Fibroblast of skin of right biceps (primary cell): ENCODE measurements at places on chromosomes 6 and 20.

- peak; percentile 4 for DNase-seq
These were observed 248.4 kb upstream of the HSF2 start for GRCh38 chr6:122151066-122151465.

DNA sequence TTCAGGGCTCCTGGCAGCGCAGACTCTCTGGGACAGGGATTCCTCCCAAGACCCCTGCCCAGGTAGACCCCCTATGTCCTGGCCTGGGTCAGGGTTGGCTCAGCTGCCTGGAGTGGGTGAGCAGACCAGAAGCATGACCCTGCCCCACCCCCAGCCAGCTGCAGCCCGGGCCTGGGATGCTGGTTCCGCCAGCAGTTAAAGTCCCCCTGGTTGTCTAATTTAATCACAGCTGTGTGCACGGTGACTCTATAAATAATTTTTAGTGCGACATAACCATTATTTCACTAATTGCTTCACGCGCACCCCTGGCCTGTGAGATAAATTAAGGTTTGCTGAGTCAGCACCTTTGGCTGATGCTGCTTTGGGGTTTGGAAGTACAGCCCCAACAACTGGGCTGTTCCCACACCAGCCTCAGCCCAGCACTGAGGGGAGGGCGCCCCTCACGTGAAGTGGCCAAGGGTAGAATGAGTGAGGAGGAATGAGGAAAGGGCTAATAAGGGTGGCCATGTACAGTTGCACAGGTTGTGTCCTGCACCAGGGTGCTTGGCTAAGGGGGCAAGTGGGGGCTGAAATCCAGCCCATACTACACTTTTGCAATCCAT is 26.1 kb upstream of the CDH22 start:
- DNase-seq: no peak

DNA sequence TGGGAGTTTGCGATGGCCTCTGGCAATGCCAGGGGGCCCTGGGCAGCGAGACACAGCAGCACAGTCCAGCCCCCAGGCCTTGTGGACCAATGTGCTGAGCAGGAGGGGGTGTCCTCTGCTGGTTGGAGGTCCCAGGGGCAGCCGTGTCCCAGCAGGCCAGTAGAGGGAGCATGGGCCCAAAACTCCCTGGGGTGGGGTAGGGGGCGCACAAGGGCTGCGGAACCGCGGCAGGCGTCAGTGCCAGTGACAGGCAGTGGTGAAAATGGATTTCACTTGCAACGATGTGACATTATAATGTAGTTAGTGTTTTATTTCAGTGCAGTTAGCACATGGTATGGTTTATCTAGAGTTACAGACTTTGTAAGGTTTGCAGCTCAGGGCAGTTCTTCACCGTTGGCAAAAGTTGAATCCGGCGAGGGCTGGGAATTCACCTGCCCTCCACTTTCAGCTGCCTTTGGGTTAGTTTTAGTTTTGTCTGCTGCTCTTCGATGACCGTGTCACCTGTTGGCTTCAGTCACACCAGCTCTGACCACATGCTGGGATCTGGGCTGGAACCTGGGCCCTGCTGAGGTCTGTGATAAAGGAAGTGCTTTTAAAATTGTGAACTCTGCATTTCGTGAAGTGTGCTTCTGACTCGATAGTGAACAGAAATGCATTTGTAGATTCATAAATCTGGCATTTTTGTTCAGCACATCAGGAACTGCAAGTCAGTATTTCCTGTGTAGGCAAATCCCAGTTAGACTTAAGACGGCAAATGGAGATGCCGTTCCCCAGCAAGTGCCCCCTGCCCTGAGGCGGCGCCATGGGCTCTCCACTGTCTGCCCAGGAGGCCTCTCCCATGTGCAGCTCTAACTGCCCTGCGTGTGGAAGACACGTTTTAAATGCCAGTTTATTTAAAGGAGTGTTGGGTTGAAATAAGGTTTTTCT is 46.8 kb downstream of the PYGB start:
- peak; percentile 64 for DNase-seq

- no peak for DNase-seq
These were observed 154.4 kb upstream of the PREP start for GRCh38 chr6:105557291-105557690.

- DNase-seq: no peak
These were observed 66.5 kb downstream of the DLGAP4 start for GRCh38 chr20:36372666-36373065.

DNA sequence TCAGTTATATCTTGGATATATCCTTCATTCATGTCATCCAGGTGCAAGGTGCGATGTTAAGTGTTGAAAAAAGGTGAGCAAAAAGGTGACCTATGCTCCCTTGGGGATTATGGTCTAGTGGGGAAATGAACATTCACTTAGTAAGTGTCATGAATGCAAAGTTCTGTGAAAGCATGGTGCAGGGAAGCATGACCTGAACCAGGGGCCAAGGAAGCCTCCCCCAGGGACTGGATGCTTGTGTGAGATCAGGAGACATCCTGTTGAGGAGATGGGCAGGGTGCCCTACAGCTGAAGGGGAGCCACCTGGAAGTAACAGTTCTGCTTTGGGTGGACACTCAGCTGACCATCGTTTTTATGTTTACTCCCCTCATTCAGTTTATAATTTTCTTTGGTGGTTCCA is 179.5 kb downstream of the SYNDIG1 start:
- DNase-seq: no peak

- DNase-seq: peak; percentile 22
These were observed 785 bp upstream of the THBD start for GRCh38 chr20:23050076-23050838.

DNA sequence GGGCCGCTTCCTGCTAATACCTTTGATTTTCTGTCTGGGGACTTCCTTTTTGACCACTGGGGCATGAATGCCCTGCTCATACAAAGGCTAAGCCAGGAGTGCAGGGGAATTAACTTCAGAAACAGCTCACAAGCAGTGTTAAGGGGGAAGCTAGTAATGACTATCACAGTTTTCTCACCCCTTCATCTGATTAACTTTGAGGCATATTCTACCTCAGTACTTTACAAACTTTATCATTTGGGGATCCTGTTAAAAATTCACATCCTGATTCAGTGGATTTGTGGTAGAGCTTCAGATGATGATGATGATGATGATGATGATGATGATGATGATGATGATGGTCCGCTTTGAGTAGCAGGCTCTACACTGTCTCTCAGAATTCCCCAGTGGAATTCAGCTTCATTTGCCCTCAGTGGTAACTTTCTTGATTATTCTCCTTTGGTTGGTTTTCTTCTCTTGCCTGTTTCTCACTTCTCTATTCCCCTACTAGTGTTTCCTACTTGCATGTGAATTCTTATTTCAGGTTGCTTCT is 78.4 kb upstream of the TMEM170B start:
- DNase-seq: no peak

DNA sequence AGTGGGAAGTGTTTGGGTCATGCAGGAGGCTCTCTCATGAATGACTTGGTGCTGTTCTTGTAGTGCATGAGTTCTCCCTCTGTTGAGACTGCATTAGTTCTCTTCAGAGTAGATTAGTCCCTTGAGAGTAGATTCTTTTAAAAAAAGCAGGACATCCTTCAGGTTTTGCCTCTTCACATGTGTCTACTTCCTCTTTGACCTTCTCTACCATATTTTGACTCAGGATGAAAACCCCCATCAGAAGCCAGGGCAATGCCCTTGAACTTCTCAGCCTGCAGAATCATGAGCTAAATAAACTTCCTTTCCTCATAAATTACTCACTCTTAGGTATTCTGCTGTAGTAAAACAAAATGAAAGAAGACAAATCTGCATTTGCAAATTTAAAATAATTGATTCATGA is 170.3 kb downstream of the CD109 start:
- no peak for DNase-seq

- peak; percentile 27 for DNase-seq
These were observed 103.5 kb downstream of the CD24 start for GRCh38 chr6:106870824-106871717.

DNA sequence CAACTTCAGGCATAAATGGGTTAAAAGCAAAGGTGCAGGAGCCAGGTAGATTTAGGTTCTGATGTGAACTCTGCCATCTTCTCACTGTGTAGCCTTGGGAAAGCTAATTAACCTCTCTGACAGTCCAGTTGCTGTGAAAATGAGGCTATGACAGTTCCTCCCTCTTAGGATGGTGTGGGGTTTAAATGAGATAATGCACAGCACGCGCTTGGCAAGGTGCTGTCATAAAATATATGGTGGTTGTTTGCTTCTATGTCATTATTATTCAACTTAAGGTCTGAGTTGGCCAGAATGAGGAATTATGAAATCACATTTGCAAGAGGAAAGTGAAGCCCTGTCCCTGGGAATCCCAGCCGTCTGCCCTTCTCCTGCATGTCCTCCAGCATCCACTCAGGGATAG is 15.5 kb upstream of the BCAS1 start:
- no peak for DNase-seq
